DMS79 treated with DMSO at 0.1 percent for 48 hours (cell line): ENCODE measurements at places on chromosomes 5 and 9.

DNA sequence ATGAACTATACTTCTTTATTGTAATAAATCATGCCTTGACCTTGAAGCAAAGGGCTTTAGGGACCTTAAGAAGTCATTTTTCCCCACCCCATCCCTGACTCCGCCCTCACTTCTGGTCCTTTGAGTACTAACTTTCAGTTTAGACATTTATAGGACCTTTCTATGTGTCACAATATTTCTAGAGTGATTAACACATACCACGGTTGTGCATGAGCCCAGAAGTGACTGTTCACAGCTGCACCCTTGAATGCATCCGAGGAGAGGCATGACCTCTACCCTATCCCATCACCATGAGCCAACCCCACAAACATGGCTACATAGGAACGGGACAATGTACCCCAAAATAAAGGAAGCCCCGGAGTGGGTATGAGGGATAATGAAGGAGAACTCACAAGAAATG lies 160.3 kb downstream of the HSD17B3 start:
- DNase-seq = no peak

DNA sequence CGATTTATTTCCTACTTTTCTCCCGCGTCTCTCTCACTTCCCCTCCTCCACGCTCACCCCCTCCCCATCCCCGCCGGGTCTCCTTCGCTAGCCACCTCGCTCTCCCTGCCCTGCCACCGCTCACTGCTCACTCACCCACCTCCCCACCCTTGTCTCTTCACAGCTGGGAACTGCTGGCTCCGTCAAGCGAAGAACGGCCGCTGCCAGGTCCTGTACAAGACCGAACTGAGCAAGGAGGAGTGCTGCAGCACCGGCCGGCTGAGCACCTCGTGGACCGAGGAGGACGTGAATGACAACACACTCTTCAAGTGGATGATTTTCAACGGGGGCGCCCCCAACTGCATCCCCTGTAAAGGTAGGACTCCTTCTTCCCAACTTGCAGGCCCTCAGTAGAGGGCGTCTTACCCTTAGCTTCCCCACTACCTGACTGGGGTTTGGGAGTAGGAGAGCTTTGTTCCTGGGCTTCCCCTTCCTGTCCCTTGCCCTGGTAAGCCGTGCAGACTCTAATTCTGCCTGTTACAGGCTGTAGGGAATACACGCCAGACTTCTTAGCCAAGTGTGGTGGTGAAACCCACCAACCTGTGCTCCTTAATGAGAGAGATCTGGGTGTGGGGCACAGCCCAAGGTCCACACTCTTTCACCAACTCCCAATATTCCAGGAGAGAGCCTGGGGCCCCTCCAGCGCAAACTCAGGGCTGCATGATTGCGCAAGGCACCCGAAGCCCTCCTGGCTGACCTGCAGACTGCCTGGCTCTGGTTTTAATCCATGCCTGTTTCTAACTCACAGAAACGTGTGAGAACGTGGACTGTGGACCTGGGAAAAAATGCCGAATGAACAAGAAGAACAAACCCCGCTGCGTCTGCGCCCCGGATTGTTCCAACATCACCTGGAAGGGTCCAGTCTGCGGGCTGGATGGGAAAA lies 2.5 kb downstream of the FST start:
- DNase-seq = peak; percentile 2

- peak; percentile 42 for DNase-seq
Measured at GRCh38 chr9:133375116-133375723, 640 bp downstream of the SURF4 start.

DNA sequence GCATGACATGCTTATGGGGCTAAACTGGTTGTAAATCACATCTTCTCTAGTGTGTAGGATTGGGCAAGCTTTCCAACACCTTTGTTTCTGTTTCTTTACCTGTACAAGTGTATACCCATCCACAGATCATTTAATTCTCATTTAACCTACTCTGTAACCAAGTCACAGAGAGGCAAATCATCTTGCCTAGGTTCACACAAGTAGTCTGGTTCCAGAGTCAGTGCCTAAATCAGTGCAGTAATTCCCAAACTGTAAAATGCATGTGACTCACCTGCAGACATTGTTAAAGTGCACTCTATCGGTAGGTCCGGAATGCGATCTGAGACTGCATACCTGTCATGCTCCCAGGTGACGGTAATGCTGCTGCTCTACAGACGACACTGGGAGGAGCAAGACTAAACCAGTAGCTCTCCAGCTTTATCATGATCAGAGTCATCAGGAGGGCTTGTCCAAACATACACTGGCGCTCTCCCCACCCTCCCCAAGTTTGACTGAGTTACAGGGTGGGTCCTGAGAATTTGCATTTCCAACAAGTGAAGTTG lies 107.9 kb upstream of the FREM1 start:
- DNase-seq = no peak

DNA sequence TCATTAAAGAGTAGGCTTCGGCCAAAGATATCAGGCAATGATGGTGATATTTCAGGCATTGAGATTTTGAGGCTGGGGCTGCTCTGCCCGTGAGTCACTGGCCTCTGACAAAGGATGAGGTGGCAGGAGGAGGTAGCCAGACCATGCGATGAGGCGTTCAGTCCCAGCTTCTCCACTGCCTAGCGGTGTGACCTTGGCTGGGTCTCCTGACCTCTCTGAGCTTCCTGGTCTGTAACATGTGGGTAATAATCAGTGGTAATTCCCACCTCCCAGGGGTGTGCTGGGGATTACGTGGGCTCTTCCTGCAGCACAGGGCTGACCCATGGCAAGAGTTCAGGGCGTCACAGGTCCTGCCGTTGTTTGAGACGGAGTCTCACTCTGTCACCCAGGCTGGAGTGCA lies 73.2 kb upstream of the RAPGEF1 start:
- no peak for DNase-seq

- DNase-seq = peak; percentile 88
Measured at GRCh38 chr9:38687389-38687842, 32.5 kb downstream of the FAM240B start.

- DNase-seq = no peak
Measured at GRCh38 chr5:135271533-135272310, 127.3 kb downstream of the MACROH2A1 start.

- no peak for DNase-seq
Measured at GRCh38 chr9:109335929-109336328, 15.1 kb upstream of the EPB41L4B start.

- no peak for DNase-seq
Measured at GRCh38 chr9:75914883-75915452, 24.5 kb downstream of the PCSK5 start.

DNA sequence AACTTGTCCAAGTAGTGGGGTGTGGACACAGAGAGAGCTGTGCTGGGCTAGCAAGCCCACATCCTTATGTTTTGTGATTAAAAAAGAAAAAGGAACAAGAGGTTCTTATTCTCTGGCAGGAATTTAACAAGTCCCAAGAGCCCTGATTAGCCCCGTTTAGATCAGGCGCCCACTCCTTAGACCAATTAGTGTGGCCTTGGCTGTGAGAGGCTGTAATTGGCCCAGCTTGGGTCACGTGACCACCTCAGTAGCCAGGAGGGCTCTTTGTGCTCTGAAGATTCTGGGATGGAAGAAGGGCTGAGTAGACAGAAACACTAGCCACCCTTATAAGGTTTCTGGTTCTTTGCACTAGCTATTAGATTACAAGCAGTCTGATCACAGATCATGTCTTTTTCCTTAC lies 31.1 kb downstream of the GCNT4 start:
- no peak for DNase-seq

DNA sequence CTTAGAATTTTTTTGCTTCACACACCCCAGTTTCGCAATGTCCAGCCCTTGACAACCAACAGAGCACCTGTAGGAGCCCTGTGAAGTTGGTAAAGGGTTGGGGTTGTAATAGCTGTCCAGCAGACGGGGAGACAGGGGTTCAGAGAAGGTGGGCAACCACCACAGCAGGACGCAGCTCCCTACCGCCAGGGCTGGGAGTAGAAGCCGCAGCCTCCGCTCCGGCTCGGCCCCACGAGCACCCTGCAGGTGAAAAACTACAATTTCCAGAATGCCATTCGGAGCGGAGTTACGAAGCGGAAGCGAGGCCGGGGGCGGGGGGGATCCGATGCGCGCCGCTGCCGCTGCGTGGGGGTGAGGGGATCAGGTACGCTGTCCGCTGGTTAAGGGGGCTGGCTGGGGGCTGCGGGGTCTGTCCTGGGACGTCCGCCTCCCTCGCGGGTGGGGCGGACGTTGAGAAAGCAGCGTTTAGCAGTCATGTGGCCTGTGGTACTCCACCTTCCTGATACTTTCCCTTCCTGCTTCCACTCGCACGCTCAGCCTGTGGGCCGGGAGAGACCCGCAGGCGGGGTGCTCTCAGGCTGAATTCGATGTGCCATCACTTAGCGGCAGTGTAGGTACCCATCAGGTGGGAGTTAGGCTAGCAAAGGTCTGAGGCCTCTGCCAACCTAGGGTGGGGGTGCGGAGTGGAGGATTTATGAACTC lies at the start of gene TRMT10B:
Gene TRMT10B, plus strand, starts transcription at position 317 of the 702 bp plus-strand sequence. CDS start 8,127 bp downstream, outside the sequence.
- DNase-seq = peak; percentile 57

GRCh38 chr5:6644794-6645241 lies 11.6 kb downstream of the SRD5A1 start:
- no peak for DNase-seq

GRCh38 chr5:138805096-138805495 lies 51.9 kb downstream of the CTNNA1 start:
- DNase-seq = no peak

DNA sequence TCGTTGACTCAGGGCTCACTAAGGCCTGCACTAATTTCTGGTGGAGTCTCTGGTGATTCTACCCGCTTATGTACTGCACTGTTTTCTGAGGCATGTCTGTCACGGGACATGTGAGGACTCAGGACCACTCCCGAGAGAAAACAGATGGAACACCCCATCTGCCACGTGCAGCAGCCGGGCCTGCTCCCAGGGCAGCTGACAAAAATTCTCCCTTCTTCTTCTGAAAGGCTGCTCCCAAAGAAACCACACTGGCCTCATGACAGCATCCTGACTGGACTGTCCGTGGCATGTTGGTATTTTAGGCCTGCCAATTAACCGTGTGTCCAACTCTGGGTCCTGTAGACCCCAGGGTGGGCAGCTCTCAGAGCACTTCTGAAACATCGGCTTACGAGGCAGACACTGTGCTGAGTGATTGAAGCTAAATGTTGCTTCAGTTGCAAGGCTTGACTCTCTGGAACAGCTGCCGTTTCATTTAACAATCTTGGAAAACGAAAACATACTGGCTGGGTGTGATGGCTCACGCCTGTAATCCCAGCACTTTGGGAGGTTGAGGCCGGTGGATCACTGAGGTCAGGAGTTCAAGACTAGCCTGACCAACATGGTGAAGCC lies 39.0 kb downstream of the FAM240B start:
- no peak for DNase-seq

DNA sequence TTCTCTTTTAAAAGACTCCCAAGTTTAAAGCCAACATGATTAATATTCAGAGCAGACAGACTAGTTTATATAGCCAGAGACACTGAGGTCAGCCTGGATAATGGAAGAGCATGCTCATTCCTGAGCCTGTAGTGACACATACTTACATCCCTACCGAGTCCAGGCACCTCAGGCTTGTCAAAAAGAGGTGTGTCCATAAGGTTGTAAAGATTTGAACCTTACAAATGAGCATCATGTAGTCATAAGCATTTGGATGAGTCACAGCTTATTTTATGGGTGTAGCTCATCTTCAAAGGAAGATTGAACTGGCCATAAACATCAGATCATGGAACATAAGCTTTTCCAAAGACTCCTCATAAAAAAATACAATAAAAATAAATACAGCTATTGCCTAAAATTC lies 333.5 kb downstream of the EFNA5 start:
- no peak for DNase-seq

GRCh38 chr9:77423841-77424240 lies 224.3 kb downstream of the GNA14 start:
- no peak for DNase-seq

DNA sequence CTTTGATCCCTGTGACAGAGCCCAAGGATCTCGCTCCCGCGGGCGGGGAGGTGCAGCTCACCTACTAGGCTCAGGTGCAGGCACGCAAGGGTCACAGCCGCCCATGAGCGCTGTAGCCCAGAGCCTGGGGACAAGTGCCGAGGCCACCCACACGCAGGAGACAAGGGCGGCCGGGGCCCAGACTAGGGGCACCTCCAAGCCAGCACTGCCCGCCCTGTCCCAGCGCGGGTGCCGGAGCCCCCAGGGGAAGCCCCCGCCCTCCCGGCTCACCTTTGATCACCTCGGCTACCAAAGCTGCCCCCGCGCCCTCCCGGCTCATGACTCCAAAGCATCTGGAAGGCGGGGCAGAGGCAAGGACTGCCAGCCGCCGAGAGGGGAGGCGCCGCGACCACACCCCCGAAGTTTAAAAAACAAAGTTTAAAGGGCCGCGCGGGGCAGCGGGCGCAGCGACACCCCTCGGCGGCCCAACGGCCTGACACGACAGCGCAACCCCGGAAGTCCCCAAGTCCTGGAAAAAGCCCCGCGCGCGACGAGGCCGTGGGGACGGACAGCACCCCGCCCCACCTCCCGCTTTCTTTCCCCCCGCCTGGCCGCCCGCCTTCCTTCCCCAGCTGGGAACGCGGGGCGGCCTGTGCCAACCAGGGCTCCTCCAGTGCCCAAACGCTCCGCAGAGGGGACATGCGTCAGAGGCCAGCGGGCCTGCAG lies 53.0 kb downstream of the CDC14B start:
- DNase-seq = no peak

DNA sequence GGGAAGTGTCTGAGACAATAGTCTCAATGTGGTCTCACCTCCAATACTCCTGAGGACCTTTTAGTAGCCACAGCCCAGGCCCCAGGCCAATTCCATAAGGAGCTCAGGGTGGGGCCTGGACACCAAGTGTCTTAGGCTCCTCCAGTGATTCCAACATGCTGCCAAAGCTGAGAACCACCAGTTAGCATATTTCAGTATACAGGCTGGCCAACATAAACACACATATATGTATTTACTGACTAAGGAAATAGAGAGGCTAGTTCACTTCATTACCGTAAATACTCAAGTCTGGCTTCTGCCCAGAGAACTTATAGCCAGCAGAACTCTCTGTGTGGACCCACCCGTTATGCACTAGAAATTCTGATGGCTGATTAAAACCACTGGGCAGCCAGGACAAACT lies 24.1 kb downstream of the S1PR3 start:
- no peak for DNase-seq

GRCh38 chr5:168934169-168934568 lies 355.0 kb upstream of the PANK3 start:
- no peak for DNase-seq

- DNase-seq = no peak
Measured at GRCh38 chr9:106146066-106146840, 451.9 kb downstream of the TMEM38B start.

DNA sequence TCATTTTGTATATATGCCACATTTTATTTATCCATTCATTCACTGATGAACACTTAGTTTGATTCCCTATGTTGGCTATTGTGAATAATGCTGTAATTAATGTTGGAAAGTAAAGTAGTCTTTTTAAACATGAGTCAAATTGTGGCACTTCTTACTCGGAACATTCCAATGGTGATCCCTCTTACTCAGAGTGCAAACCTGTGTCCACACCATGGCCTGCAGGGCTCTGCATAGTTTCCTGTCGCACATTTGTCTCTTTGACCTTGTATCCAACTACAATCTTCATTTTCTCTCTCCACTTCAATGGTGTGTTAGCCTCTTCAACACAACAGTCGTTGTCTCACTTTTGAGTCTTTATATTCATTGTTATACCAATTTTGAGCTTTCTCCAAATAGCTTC lies 98.1 kb upstream of the PAPPA start:
- no peak for DNase-seq

- no peak for DNase-seq
Measured at GRCh38 chr9:36676778-36677485, 104.2 kb downstream of the MELK start.
